Stimulated activated CD4-positive, alpha-beta T cell treated with anti-CD3 and anti-CD28 coated beads, Interleukin-4, amount 100 ng/mL, for 24 hours (primary cell): ENCODE measurements at places on chromosomes 5 and 9.
A peak's percentile ranks its signal among the peaks of the same experiment; 100 is the strongest.

GRCh38 chr5:65555287-65555686, 7.7 kb downstream of the CENPK start:
- no peak for DNase-seq

- no peak for DNase-seq
These were observed 84.1 kb downstream of the AMBP start for GRCh38 chr9:113993838-113994540.

- no peak for DNase-seq
These were observed 224.6 kb downstream of the PLK2 start for GRCh38 chr5:58235299-58235698.

DNA sequence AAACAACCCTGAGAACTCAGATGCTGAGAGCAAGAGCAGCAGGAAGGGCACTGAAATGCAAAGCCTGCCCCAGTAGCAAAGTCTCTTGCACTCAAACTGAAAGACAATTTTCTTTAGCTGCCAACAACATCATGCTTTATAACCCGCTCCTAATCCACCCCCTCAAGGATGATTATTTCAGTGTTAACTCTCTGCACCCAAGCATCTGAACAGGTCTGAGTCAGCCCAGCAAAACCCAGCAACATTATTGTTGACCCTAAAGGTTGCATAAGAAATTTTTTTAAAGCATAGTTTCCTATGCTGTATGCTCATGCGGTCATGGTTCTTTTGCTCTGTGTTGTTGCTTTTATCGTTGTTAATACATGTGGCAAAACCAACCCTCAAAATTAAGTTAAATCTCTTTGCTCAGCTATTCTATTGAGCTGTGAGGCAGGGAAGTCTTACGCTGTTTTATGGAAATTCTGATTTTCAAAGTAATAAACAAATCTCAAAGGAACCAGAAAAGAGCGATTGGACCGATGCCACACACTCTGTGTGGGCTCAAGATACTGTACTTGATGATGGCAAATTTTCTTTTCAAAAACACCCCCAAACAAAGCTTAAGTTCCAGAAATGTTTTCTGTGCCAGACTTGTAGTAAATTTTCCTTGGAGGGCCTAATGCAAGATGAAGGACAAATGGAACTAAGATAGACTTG, 440.6 kb upstream of the MPDZ start:
- DNase-seq, result no peak

DNA sequence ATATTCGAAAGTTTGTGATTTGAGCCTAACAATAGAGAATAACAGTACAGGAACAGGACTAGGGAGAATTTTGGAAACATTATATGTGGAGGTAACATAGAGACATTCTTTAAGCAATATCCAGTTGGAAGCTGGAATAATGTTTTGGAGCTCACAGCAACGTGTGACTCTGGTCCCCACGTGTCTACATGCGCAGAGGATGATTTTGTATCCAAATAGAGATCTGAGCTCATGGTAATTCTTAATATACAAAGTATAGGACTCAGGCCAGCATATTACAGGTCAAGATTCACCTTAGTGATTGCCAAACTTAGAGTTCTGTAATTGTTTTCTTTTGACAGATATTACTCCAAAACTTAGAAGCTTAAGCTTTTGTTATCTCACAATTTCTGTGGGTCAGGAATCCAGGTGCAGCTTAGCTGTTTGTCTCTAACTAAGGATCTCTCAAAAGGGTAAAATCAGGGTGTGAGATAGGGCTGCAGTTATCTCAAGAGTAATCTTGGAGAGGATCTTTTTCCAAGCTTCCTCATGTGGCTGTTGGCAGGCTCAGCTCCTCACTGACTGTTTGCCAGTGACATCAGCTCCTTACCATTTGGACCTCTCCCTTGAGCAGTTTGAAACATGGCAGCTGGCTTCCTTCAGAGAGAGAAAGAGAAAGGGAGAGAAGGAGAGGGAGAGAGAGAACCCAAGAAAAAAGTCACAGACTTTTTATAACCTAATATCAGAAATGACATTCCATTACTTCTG, 272.0 kb upstream of the ZNF462 start:
- DNase-seq, result no peak

- DNase-seq, result peak; percentile 68
These were observed 664 bp upstream of the ARSB start for GRCh38 chr5:78985725-78986223.
